Activated CD4-positive, alpha-beta T cell treated with anti-CD3 and anti-CD28 coated beads for 24 hours (primary cell): ENCODE measurements at places on chromosomes 1 and 21.

DNA sequence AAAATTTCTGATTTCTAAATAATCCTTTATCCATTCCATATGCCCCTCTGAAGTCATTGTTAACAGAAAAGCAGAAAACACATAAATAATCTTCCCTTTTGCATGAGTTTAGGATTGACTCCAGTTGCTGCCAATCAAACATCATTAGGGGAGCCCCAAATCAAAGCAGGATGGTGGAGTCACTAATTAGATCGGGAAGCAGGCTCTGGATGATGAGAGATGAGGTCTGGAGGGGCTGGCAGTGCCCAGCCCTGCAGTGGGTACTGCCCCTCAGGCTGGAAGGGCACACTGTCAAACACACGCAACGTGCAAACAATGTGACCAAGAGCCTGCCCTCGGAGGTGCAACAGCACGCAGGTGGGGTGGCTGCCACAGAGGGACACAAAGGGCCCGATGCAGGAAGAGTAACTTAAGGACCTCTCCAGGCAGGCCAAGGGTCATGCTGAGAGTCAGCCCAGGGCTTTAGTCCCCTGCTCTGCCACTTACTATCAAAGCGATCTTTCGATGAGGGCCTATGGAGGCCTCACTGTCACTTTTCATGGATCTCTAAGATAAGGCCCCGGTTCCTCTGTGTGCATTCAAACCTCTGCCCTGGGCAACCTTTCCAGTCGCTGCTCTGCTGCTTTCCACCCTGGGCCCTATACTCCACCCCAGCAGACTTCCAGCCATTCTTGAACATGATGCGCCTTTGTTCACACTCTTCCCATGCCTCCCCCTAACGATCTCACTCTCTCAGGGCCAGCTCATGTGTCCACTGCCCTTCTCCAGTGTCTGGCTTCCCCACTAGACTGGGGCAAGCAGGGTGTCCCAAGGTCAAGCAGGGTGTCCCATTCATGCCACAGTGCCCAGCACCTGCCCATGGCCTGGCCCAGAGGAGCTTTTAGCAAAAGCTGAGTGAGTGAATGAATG lies 98.9 kb downstream of the DMRTB1 start:
- DNase-seq = no peak

- DNase-seq = no peak
Measured at GRCh38 chr1:46221749-46222148, 18.6 kb downstream of the LURAP1 start.

DNA sequence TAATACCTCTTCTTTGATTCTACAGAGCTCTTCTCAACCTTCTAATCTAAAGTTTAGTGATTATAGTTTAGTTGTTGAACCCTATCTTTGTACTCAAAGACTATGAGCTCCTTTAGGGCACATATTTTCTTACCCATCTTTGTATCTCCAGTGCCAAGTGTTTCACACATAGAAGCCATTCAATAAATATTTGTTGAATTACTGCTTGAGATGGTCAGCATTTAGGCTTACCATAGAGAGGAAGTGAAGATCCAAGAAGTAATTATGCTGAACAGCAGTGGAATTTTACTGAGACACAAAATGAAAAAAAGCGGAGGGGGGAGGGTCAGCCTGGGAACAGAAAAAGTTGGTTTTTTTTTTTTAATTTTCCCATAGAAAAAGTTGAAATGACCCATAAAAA lies 21.9 kb downstream of the PIK3R3 start:
- no peak for DNase-seq

- DNase-seq = no peak
Measured at GRCh38 chr1:25556791-25557476, 13.5 kb downstream of the LDLRAP1 start.

DNA sequence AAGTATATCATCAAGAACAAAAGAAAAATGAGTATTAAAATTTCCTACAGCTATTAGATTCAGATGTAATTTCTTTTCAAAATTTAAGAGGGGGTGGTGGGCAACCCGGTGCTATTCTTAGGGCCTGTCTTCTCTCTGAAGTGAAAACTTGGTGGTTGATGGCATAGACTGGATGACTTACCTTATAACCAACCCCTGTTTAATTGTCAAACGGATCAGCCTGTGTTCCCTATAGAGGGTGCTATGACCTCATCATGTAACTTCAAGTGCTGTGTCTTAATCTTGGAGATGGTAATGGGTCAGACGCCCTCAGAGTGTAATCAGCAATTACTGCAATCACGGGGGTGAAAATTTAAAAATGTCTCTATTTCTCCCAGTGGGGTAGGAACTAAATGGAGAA lies 176.2 kb downstream of the PCP4 start:
- no peak for DNase-seq

GRCh38 chr1:115641762-115642167 lies at the start of gene VANGL1:
VANGL1 (plus strand) TSS chr1:115641970; CDS start chr1:115651414, 9,444 bp downstream.
- no peak for DNase-seq

DNA sequence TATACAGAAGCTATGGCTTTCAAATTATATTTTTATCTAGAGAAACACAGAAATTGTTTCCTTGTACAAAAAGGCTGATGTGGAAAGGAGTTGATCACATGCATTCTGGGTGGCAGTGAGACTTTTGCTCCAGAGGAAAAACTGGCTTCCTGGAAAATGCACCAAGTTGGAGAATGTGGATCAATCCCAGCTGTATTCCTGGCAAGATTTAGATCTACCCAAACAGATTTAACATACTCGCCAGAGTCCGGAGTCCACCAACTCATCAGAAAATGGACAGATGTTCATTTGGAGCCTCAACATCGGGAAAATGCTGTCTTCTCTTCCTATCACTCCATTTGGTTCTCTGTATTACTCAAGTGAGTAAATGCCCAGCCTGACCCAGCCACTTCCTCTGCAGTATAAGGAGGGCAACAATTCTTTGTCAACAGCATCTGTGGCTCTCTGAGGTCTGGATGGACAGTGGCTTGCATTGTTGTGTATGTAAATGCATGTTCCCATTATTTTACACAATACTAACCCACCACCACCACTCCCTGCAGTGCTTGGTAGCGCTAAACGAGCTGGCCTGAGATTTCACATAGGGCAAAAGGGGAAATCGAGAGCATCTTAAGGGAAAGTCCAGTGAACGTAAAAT lies 226.2 kb upstream of the IRF2BP2 start:
- DNase-seq = no peak

DNA sequence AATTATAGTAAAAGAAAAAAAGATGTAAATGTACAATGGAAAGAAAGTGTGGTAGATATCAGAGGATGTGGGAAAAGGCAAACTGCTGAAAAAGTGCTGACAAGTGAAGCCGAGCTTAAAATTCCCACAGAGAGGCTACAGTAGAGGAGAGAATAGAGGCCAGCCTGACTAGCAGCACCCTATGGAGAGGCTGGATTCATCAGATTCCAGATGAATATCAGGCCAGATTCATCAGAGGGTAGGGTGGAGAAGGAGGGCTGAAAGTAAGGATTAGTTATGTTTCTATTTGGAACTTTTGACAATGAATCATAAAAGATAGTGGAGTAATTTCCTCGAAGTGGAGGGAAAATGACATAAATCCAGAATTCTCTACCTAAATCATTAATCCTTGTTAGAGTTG lies 60.4 kb upstream of the NEK7 start:
- DNase-seq = no peak

GRCh38 chr1:226708967-226709396 lies 30.1 kb downstream of the ITPKB start:
- no peak for DNase-seq
